GM12878 (cell line): ENCODE measurements at places on chromosomes 6 and 20.

DNA sequence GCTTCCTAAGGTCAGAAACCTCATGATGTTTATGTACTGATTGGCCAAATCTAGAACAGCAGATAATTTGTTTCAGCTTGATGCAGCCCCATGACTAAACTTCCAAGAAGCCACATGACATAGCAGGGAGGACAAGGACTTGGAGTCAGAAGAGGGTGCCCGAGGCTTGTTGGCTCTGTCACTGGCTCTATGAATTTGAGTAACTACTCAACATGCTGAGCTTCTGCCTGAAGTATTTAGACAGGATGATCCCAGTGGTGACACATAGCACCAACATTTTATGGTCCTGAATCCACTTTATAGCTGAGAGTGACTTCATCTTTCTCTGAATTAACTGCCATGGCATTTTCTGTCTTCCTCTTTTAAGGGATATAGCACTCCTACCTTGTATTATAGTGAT lies 13.5 kb upstream of the TBX18 start:
- DNase-seq = no peak

GRCh38 chr6:10725044-10725443 lies 2.2 kb downstream of the TMEM14C start:
- DNase-seq = no peak

DNA sequence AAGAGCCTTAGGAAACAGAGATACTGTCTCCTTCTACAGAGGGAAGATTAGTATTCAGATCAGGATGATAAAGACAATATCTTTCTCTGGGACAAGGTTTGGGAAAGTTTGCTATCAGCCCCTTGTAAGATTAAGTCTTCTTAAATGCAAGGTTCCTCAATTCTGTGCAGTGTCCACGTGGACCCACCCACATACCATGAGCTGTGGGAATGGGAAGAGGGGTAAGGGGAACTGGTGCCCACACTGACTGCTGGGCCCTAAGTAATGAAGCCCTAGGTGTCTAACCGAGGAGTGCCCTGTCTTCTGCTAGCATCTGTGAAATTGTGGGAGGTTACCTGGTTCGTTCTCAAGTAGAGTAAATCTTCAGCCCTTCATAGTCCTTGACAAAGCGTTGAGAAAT lies 5.8 kb upstream of the SSTR4 start:
- no peak for DNase-seq

DNA sequence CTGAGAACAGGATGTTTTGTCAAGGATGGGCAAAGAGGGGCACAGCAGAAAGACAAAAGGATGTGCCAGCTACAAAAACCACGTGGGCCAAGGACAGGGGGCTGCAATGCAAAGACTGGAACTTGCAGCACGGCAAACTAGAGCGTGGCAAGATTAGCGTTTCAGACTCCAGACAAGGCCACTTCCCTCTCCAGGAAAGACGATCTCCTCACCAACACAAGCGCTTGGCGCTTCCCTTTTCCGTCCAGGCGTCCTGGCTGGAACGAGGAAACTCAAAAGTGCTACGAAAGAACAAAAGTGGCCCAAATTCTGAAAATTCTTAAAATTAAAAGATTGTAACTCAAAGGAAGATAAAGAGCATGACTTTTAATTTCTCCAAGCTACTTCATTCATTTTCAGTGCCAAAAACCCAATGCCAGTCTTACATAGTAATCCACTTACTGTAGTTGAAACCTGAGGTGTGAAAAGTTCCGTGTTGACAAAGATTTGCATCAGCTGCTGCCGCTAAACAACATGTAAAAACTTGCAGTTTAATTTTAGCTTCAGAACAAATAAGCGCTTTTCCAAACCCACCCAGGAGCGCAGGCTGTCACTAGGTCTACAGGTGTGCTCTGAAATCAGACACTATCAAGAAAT lies 207.1 kb upstream of the RREB1 start:
- no peak for DNase-seq

- no peak for DNase-seq
Measured at GRCh38 chr20:24813936-24814335, 135.1 kb upstream of the CST7 start.
